ENCODE measurements at places on chromosomes 6 and 20.

DNA sequence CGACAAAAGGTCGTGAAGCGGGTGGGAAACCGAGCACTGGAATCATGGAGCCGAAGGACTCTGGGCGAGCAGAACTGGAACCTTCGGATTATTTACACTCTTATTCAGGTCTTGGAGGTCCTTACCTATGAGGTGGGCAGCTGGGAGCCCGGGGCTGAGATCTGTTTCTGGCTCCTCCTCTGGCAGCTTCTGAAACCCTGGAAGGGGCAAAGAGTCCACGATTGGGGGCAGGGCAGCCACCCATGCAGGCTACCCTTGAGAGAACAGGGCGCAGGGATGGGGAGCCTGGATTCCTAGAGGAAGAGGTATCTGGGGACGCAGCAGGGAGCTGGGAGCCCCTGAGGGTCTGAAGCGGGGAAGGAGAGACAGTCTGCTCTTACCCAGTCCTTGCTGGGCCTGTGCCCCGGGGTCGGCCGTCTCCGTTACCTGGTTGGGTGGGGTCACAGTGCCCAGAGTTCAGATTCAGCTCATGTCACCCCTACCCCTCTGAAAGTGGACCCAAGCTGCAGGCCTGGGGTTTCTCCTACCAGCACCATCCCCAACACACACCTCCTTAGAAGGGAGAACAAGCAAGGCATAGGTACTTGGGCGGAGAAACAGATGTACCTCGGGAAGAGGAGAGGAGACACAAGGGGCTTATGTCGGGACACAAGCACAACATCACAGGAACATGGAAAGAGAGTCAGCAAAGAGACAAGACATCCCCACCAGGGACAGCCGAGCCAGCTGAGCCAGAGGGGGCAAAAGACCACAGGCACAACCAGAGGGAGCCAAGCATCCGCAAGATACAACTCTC is 592 bp downstream of the LTB start:
- DNase-seq = no peak

DNA sequence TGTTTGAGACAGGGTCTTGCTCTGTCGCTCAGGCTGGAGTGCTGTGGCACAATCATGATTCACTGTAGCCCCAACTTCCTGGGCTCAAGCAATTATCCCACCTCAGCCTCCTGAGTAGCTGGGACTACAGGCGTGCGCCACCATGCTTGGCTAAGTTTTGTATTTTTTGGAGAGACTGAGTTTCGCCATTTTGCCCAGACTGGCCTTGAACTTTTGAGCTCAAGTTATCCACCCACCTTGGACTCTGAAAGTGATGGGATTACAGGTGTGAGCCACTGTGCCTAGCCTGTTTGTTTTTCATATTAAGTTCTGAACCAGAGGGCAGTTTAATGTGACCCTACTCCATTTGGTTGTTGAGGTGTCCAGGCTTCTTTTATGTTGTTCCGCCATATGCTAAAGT is 194.8 kb downstream of the PLCB1 start:
- DNase-seq = no peak

DNA sequence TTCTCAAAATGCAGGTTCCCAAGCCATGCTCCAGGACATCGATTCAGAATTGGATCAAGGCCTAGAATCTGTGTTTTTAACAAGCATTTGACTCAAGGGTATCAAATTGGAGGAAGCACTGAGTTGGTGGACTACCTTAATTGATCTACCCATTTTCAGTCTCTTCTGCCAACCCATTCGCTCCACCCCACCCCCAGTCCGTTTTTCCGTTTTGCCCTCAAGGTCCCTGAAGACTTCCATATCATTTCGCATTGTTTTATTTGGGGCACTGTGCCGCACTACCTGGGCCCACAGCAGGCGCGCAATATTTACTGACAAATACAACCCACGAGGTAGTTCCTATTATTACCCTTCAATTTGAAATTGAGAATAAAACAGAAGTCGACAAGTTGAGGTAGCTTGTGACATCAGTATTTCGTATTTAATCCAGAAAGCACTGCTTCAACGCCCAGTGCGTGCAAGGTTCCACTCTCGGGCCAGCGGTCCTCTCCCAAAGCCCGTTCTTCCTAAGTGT is 557 bp upstream of the DHX35 start:
- no peak for DNase-seq

DNA sequence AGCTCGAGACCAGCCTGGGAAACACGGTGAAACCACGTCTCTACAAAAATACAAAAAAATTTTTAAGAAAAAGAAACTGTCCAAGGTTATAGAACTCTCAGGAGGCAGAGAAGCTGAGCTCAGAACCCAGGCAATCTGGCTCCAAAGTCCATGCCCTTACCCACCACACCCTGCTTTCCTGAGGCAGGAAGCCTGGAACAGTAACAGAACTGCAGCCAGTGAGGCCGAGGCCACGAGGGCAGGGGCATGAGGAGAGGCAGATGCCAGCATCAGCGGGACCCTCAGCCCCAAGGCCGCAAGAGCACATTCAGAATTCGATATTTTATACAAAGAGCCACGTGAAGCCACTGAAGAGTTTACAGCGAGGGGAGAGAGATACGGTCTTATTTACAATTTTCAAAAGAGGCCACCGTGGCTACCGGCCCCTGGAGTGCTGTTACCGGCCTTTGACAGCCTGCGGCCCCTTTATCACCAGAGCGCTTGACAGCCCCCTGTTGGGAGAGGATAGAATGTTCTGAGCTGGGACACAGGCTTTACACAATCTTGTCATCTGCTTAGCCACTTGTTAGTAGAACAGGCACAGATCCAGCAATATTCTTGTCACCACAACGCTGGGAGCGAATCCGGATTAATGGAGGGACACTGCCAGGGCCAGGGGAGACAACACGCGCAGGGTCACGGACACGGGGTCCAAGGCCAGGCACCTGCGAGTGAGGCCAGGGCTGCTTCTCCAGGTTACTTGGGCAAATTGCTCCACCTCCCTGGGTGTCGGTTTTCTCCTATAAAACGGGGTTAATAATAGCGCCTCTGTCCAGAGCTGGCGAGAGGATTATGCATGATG is 5.6 kb downstream of the SPATA2 start:
- DNase-seq = no peak

DNA sequence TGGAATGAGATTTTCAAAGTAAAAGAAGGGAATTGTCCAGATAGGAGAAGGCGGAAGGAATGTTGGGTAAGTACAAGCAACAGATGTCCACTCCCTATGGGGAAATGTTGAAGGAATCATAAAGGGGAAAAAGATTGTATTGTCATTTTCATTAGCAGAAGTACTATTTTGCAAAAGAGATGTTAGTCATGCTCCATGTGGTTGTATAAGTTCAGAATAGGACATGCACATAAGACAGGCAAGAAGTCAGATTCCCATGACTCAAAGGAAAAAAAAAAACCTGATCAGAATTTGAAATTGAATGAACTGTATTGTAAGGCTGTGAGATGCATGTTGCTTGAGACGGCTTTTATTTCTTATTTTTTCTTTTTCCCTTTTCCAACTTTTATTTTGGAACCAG is 36.8 kb downstream of the GRM1 start:
- no peak for DNase-seq

GRCh38 chr6:1757131-1757530 is 147.4 kb downstream of the FOXC1 start:
- DNase-seq = no peak

DNA sequence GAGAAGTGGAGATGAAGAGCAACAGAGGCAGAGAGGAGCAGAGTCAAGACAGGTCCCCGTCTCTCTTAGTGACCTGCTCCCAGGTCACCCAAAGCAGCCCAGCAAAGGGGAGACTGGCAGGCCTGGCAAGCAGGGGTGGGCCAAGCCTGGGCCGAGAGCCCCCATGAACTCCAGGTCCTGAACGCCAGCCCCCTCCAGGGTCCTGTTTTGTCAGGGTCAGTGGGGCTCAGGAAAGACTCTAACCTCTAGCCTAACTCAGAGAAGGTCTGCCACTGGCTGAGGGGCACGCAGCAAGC is 1.2 kb downstream of the NECAB3 start:
- DNase-seq = no peak

GRCh38 chr6:15036690-15037245 is 209.1 kb upstream of the JARID2 start:
- DNase-seq = peak; percentile 30

- DNase-seq = peak; percentile 23
These were observed 94.2 kb downstream of the UTRN start for GRCh38 chr6:144379356-144379755.

DNA sequence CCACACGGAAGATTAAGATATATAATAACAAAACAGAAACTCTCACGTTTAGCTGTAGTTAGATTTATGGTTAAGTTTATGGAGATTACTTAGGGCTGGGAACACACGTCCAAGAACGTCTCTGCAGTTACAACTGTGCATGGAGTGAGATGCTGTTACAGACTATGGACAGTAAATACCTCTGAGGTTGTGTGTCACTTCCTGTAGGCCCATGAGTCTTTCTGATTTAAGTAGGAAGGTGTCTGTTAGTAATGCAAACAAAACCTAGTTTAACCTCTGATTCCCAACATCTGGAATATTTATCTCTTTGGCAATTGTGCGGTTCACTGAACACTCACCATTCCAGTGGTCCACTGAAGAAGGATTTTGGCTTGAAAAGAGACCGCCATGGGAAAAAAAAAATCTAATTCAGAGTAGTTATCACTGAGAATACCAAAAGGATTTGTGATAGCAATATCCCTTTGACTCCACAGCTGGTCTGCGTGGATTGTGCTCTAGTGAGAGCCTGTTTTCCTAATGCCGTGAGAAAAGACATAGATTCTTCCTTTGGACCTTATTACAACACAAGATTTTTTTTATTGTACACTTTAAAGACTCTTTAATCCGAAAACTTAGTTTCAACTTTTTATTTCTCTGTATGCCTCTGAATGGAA is 478.2 kb upstream of the CITED2 start:
- peak; percentile 60 for DNase-seq

DNA sequence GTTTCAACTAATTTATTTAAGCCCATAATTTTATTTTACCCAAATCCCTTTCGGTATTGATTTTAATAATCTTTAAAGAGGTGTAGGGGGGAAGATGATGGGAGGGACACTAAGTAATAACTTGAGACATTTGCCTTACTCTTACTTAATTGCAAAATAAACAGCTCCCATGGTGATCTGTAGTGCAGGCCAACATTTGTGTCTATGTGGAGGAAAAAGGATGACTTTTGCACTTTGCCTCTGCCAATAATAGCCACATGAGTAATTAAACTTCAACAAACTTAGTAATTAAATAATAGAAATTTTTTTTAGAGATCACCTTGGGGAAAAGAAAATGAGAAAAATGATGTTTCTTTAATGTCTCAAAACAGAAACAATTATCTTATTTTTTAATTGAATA is 29.9 kb upstream of the CD2AP start:
- DNase-seq = peak; percentile 43

- peak; percentile 14 for DNase-seq
These were observed 146.6 kb downstream of the DHX35 start for GRCh38 chr20:39108746-39109145.

GRCh38 chr20:38349856-38350255 is 3.6 kb downstream of the LBP start:
- DNase-seq = no peak

DNA sequence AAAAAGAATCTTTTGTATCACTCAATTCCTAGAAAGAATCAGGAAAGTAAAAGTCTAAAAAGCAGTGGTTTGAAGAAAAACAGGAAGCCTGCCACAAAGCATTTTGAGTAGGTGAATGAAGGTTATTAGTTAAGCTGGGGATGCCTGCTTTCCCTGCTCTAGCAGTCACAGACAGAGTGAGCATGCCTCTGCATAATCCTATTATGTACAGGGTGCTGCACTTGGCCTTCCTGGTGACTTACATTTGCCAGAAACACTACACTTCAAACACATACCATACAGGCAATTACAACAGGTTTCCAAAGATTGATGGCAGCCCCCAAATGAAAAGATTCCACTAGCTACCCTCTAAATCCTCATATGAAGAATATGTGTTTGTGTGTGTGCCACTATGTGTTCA is 130.8 kb downstream of the TPBG start:
- DNase-seq = peak; percentile 70

GRCh38 chr6:27791182-27791943 is 120.8 kb downstream of the OR2B2 start:
- peak; percentile 77 for DNase-seq

DNA sequence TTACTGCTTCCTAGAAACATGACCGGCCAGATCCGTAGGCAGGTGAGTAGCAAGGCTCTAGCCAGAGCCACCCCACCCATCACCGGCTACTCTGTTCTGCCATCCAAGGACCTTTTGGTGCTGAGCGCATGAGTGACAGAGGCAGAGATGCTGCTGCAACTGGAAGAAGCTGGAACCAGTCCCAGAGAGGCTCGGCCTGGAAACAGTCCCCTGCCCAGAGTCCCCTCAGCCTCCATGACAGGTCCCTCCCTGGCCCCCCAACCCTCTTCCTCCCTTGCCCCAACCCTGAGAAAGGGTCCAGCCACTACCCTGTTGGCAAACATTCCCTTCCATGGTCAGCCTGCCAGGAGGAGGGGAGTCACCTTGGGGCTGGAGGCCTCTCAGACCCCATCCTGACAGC is 31.9 kb downstream of the BPIFB4 start:
- no peak for DNase-seq

DNA sequence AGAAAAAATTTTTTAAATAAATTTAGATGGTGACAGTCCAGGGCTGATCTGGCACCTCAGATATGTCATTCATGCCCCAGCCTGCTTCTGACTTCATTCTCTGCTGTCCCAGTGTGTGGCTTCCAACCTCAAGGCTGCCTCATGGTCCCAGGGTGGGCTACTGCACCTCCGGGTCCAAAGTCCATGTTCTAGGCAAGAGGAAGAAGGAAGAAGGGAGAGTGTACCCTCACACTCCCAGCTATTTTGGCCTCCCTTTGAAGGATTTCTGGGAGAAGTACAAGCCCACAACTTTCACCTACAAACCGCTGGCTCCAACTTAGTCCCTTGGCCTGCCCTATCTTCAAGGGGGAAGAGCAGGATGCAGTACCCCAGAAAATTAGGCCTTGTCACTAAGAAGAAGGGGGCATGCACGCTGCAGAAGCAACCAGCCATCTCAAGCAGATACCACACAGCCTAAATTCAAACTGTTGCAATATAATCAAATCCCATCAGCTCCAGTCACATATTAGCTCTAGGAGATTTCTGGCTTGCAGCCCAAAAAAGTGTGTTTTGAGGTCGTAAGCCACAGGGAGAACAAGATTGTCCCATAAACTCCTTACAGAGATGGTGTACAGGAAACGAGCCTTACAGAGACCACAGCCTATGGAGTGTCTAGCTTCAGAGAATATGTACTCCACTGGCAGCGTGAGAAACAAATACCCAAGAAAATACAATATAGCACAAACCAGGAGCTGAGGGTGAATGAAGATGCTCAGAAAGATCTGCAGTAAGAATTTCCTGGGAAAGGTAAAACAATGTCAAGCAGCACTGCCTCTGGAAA is 906 bp upstream of the BTN3A2 start:
- no peak for DNase-seq

DNA sequence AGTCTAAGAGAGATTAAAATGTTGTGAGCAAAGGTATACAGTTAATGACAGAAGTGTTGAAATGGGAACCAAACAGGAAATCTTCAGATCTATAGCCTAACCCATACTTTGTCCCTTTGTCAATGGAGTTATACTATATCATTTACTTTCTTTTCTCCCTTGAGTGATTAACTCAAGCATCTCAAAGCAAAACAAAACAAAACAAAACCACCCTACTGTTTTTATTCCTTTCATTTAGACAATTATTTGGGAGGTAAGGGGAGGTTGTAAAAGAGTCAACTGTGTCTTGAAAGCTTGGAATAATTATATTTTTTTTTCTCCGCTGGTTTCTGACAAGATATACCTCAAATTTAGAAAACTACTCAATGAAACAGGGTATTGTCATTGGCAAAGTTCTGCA is 139.8 kb upstream of the HMGN3 start:
- no peak for DNase-seq

Measured in renal cortical epithelial cell (primary cell).